CD4-positive, alpha-beta T cell treated with Interleukin-21 for 1 hour (primary cell): ENCODE measurements at places on chromosomes 2 and 18.

DNA sequence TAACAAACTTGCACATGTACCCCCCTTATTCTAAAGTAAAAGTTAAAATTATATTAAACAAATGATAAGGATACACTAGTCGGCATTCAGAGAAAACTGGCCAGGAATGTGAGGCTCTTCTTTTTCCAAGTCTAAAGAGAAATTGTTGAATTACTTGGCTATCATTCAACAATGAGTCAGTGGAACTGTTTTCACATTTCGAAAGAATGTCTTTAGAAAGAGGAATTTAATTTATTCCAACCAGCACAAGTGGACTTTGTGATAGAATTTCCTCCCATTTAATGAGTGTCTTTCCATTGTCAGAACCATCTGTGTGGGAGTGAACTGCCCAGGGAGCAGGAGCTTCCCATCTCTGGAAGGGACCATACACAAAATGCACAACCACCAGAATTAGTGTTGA is 792.2 kb downstream of the EPHA4 start:
- DNase-seq, result no peak

DNA sequence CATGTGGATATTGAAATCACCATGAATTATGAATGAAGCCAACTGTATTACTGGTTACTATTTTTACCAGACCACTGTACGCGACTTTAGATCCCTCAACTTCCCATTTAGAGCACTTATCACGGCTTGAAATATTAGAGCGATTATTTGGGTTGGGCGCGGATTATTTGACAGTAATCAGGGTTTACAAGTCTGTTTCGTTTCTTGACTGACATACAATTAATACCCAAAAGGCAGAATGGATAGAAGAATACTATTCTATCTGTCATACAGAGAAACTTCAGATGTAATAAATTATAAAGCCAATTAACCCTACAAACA is 496 bp upstream of the NAPG start:
- DNase-seq, result no peak

GRCh38 chr2:27262379-27263286 is at the start of gene SLC30A3:
TSS of gene SLC30A3 (minus strand) at chr2:27263047. CDS start at chr2:27262906, 141 bp downstream.
- DNase-seq, result peak; percentile 75

- no peak for DNase-seq
Measured at GRCh38 chr2:208318127-208318526, 52.1 kb downstream of the PIKFYVE start.

- no peak for DNase-seq
Measured at GRCh38 chr18:48954886-48955819, 4.4 kb upstream of the SMAD7 start.

DNA sequence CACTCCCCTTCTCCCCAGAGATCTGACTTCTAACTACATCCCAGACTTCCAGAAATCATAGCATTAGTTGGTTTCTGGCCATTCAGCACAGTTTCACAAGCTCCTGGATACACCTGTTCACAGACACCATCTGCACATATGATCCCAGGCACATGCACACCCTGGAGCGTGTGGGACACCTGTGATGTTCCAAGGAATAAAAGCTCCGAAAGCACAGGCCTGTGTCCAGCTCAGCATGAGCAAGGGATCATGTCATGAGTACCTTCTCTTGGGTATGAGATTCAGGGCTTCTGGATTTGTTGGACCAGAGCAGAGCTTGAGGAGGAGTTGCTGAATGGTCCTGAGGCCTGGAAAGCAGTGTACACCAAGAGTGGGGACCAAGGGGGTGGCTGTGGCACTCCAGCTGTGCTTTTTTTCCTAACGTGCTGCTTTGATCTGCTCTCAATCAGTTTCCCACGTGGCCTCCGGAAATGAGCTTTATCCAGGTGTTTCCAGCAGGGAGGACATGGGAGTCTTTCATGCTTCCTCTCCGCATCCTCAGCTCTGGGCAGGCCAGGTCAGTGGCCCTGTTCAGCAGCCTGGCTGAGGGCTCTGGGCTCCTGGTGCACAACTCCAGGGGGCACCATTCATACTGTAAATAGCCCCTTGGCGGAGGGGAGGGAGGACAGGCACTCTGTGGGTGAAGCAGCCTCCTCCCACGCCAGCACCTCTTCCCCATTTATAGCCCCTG is 1.8 kb downstream of the DYSF start:
- no peak for DNase-seq
